SHP77 (cell line): ENCODE measurements at places on chromosomes 5 and 9.

GRCh38 chr9:101028346-101029314, at the start of gene PLPPR1:
Gene PLPPR1, plus strand, starts transcription at chr9:101028727.
- peak; percentile 61 for DNase-seq

DNA sequence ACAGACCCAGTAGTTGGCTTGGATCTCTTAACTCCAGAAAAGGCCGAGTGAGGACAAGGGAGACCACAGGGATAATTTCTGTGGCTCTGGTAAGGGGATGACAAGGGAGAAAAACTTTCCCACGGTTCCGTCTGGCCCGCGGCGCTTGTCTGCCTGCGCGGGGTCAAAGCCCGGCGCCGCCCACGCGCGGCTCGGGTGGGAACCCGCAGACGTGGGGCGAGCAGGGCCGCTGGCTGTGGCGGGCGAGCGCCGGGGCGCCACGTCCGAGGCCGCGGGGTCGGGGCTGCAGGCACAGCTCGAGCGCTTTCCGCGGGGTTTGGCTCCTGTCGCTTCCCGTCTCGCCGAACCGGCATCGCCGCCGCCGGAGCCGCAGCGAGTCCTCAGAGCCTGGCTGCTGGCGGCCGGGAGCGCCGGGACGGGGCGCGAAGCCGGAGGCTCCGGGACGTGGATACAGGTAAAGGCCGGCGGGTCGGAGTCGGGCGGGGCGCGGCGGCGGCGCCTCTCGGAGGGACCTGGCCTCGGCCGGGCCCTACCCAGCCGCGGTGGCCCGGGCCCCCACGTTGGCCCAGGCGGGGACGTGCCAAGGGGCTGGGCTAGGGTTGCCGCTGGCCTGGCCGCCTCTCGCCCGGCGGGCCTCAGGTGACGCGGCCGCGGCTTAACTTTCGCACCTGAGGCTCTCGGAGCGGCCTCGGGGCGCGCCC, at the start of gene RNF180:
RNF180 (plus strand) TSS at position 344 of the 701 bp plus-strand sequence. CDS start 34,965 bp downstream, outside the sequence.
- no peak for DNase-seq

GRCh38 chr9:27395484-27395921, 98.6 kb upstream of the EQTN start:
- DNase-seq = no peak

- no peak for DNase-seq
Measured at GRCh38 chr5:78547183-78547582, 101.4 kb downstream of the LHFPL2 start.

GRCh38 chr9:117682955-117683710, 21.1 kb upstream of the TLR4 start:
- no peak for DNase-seq

GRCh38 chr5:66839636-66840185, 243.5 kb downstream of the MAST4 start:
- DNase-seq = no peak

DNA sequence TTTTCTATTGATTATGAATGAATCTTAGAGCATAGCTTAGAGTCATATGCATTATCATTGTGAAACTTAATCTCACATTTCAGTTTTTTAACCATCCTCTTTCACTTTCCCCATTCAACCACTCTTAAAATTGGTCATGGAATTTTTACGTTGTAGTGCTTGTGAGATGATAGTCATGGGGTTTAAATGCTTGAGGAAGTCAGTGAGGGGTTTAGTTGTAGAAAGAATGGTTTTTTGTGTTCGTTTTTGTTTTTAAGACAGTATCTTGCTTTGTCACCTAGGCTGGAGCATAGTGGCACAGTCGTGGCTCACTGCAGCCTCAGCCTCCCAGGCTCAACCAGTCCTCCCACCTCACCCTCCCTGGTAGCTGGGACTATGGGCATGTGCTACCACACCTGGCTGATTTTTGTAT, 19.6 kb downstream of the UGCG start:
- no peak for DNase-seq

DNA sequence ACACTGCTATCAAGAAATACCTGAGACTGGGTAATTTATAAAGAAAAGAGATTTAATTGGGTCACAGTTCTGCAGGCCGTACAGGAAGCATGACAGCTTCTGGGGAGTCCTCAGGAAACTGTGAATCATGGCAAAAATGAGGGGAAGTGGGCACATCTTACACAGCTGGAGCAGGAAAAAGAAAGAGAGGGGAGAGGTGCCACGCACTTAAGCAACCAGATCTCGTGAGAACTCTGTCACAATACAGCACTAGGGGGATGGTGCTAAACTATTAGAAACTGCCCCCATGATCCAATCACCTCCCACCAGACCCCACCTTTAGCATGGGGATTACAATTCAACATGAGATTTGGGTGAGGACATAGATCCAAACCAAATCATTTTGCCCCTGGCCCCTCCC, 105.5 kb upstream of the CPLX2 start:
- no peak for DNase-seq

- DNase-seq = no peak
Measured at GRCh38 chr5:78405829-78406750, 45.7 kb downstream of the SCAMP1 start.

DNA sequence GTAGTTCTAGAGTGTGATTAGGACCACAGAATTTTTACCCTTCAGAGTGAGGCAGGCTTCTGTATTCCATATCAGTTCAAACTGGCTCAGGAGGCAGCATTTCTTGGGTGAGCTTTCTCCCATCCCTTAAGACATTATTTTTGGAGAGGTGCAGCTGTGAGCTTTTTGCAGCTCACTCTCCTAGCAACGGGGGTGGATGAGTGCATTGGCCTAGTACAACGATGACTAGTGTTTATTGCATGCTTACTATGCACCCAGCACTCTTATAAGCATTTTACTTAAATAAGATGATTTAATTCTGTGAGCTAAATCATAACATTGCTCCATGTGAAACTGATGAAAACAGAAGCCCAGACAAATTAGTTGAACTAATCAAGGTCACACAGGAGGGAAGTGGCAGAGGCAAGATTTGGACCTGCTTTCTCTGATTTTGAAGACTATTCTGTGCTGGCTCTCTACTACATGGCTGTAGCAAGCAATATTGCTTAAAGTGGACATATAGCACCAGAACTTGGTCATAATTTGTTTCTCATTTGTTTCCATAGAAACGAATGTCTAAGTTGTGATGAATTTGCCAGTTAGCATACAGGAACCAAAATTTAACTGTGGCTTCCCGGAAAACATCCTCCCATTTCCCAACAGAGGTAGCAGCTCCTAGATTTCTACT, 372.1 kb upstream of the RIOK2 start:
- DNase-seq = no peak

GRCh38 chr9:116149844-116150243, 3.7 kb upstream of the PAPPA start:
- DNase-seq = no peak

DNA sequence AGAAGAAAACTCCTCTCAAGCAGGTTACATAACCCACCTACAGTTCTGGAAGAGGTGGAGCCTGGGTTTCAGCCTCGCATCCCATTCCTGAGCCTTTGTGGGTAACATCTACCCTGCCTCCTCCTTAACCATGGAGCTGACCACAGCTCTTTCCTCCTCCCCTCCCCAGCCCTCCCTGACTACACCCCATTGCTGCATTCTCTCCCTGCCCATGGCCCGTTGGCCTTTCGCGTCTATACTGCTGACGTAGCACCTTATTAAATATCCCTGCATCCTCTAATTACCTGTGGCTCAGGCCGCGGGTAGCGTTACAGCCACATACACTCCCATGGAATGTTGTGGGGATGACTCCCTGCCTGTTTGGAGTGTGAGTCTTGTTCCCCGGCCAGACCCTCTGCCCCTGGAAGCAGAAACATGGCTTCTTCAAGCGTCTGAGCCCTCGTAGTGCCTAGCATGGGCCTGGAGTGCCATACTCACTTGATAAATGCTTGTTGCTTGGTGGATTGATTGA, 72.8 kb downstream of the WWC1 start:
- DNase-seq = no peak

DNA sequence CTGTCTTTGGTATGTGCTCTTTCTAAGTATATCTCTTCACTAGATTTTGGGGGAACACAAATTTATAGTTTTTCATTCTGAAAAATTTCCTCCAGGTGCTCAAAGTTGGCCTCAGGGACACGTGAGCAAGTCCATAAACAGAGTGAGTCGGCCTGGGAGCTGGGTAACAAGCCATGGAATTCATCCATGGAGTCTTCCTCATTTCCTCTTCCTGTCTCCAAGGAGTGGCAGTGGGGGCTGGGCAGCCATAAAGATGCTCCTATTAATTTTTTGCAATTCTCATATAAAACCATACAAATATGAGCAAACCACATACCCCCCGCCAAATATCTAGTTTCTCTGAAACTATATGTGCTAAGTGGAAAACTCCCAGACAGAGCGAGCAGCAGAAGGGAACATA, 136.6 kb upstream of the OTULINL start:
- no peak for DNase-seq
